ACHN (cell line): ENCODE measurements at places on chromosomes 5 and 9.
A peak's percentile ranks its signal among the peaks of the same experiment; 100 is the strongest.

DNA sequence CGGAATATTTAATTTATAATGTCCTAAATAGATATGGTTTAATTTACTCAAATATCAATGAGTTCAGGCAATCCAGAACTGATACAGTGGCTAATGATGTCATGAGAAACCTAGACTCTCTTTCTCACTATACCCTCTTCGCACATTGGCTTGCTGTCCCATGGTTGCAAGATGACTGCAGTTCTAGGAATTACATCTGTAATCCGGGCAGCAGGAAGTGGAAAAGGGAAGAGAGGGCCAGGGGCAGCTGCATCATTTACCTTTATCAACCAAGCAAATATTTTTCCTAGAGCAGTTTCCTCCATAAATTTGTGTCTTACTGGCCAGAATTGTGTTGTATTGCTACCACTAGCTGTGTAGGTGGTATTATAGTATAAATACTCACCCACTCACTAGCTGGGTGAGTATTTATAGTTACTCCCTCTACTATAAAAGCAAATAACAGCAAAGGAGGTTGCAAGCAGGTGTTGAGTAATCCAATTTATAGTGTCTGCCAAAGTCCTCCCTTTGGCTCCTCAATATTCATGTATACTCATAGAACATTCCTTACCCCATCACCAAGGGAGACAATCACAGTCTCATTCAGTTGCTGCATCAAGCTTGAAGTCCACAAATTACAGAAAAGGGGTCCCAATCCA lies 168.8 kb downstream of the DROSHA start:
- no peak for DNase-seq

GRCh38 chr5:169496878-169497277 lies 86.7 kb upstream of the SPDL1 start:
- no peak for DNase-seq

DNA sequence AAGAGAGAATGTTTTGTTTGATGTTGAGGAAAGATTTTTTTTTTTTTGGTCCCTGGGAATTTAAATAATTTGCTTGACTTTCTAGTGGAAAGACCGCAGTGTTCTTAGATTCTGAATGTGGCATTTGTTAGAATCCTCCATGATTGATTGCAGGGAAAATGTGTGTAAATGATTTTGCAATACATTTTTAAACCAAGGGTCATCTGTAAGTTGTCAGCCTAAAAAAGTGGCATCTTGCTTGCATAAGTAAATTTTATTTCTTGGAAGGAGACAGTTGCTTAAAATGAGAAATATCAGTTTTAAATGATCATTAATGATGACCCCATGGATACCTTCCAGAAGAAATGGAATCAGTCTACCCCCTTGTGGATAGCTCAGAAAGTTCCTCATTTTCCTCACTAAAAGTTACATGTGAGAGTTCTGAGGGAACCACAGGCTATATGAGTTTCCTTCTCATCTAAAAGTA lies 105.1 kb upstream of the SLC25A48 start:
- peak; percentile 34 for DNase-seq

DNA sequence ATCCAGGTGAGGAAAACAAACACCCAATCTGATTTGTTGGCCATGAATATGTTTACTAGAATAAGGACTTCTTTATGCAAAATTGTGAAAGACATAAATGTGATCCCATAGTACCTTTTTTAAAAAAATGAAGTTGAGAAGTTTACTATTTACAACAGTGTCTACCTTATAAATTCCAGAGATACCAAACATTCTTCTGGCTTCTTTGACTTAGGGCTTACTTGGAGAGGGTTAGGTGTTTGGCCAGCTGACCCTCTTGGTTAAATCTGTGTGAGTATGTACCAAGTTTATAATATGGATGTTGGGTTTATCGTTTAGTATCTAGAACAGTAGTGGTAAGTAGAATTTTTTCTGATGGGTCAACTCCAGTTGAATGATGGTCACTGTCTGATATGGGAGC lies 212.3 kb downstream of the DOCK8 start:
- DNase-seq, result no peak

DNA sequence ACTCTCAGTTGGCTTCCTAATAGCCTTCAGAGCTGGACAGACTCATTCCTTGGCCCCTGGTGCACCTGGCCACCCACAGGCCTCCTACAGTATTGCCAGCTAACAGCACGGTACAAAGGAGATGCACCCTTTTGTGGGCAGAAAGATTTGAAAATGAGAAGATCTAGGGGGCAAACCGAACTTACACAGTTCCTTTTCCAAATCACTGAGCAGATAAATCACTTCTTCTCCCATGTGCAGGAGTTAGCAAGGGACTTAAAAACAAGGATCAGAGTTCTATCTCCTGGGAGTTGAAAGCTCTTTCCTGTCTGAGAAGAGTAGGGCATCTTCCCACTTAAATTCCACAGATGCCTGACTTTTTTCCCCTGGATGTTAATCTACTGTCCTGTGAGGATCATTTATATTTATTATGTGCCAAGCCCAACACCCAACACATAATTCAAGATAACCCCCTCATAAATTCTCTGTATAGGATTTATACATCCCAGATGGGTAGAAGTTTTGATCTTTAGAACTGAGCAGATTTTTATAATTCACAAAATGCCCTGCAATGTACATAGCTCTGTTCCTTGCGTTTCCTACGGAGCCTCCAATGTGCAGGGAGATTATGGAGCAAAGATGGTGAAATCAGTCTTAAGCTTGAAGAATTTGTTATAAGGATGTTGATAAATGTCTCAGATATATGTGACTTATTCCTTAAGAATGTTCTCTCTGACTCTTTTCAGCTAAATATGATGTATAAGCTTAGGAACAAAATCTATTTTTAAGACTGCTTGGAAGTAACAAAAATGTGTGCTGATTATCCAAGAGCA lies 207.2 kb upstream of the DAPK1 start:
- no peak for DNase-seq

DNA sequence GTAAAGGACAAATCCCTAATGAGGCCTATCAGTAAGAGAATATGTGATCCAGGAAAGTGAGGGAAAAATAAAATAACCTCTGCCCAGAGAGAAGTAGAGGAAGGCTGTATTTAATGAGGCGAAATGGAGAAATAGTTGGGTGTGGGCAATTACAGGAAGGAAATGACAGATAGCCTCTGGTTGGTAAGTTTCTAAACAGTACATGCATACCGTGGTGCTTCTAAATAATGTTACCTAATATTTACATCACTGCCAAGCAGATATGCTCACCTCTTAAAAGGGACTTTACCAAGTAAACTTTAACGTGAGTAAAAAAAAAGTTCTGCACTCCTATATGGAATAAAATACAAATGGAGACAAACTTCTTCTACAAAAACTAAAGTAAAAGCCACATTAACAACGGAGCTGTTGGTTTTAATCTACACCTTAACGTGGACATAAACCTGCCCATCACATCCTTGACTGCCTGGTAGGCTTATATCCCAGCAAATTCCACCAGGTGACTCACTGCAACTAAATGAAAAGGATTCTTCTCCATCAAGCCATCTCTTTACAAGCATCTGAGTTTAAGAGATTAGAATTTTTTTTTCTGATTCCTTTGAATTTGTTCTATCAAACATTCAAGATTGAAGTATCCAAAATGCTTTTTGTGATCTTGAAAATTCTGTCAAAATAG lies 12.4 kb downstream of the NFIL3 start:
- no peak for DNase-seq

DNA sequence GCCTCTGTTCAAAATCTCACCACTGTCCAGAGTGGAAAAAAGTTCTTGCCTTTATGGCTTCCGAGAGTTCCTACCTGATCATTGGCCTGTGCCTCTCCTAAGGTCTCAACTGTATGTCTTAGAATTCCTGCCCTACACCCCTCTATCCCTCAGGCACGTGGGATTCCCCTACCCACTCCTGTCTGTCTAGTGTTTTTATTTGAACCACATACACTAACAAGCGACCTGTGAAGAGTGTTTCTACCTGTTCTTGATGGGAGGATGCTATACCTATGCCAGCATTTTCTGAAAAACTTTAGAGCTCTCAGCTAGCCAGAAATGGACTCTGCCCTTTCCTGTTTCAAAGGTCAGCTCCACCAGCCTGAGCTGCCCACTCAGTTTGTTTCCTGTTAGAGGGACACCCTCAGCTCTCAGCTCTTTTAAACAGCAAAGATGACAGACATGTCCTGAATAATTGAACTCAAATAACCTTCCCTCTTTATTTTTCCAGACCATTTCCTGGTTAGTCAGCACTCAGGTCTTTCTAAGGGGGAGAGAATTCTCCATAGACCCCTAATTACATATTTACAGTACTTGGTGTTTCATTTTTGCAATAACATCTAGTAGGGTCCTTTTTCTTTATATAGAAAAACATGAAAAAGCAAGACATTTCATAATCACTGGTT lies 214.8 kb downstream of the AOPEP start:
- DNase-seq, result peak; percentile 39

GRCh38 chr9:69428017-69428785 lies 103.2 kb downstream of the ENTREP1 start:
- DNase-seq, result no peak
